Left kidney (tissue), 8 donors: ENCODE measurements at places on chromosomes 4 and X. TPM values are rescaled to one million over a fixed set of nuclear protein-coding genes. Genes with fewer than 3 reads are reported as not detected.

KANTR gene
- polyA plus RNA-seq, result 25.0 TPM

FAT4 gene
- 35.3 TPM for polyA plus RNA-seq

GPM6B gene
- 21.5 TPM for polyA plus RNA-seq

ELOVL6 gene
- 38.2 TPM for polyA plus RNA-seq

CFAP47 gene
- polyA plus RNA-seq, result 0.91 TPM

BST1 gene
- polyA plus RNA-seq, result 15.1 TPM

CFAP99 gene
- polyA plus RNA-seq, result 0.80 TPM

CDKN2AIP gene
- 33.7 TPM for polyA plus RNA-seq

ZAR1 gene
- not detected for polyA plus RNA-seq

TMSB15A gene
- polyA plus RNA-seq, result 80.4 TPM

KIF4A gene
- 26.0 TPM for polyA plus RNA-seq

P2RY10 gene
- polyA plus RNA-seq, result 0.15 TPM

FSTL5 gene
- 3.2 TPM for polyA plus RNA-seq

F11 gene
- 5.3 TPM for polyA plus RNA-seq

DRD5 gene
- 0.83 TPM for polyA plus RNA-seq

GDPD2 gene
- polyA plus RNA-seq, result 1.9 TPM

ING2 gene
- polyA plus RNA-seq, result 26.2 TPM

PDE6B gene
- 41.4 TPM for polyA plus RNA-seq

SPATA4 gene
- polyA plus RNA-seq, result 1.4 TPM

SOD3 gene
- 7.7 TPM for polyA plus RNA-seq

RGN gene
- polyA plus RNA-seq, result 42.7 TPM

TRPC5OS gene
- polyA plus RNA-seq, result 0.13 TPM

TLL1 gene
- polyA plus RNA-seq, result 2.0 TPM

NLGN3 gene
- polyA plus RNA-seq, result 5.1 TPM

AREG gene
- 0.25 TPM for polyA plus RNA-seq

TLR10 gene
- 0.40 TPM for polyA plus RNA-seq

CXCL3 gene
- polyA plus RNA-seq, result 0.15 TPM

FMR1NB gene
- polyA plus RNA-seq, result not detected

ASMT gene
- 0.10 TPM for polyA plus RNA-seq

DKC1 gene
- 75.6 TPM for polyA plus RNA-seq

F8A3 gene
- not detected for polyA plus RNA-seq

LRBA gene
- 75.9 TPM for polyA plus RNA-seq

MOSPD2 gene
- 31.5 TPM for polyA plus RNA-seq

ADAMTS3 gene
- polyA plus RNA-seq, result 15.7 TPM

UNC5C gene
- 44.7 TPM for polyA plus RNA-seq

INPP4B gene
- polyA plus RNA-seq, result 8.4 TPM

SULT1E1 gene
- polyA plus RNA-seq, result 585 TPM

RPA4 gene
- not detected for polyA plus RNA-seq

NXF3 gene
- 0.33 TPM for polyA plus RNA-seq

MAP7D2 gene
- polyA plus RNA-seq, result 5.1 TPM

AFP gene
- 746 TPM for polyA plus RNA-seq

PCDH19 gene
- 2.2 TPM for polyA plus RNA-seq

TMEM35A gene
- 7.9 TPM for polyA plus RNA-seq

GBA3 gene
- polyA plus RNA-seq, result 10.7 TPM

MAOA gene
- polyA plus RNA-seq, result 19.4 TPM
